NCI-H748 treated with DMSO at 0.1 percent for 48 hours (cell line): ENCODE measurements at places on chromosomes 1 and 21.

DNA sequence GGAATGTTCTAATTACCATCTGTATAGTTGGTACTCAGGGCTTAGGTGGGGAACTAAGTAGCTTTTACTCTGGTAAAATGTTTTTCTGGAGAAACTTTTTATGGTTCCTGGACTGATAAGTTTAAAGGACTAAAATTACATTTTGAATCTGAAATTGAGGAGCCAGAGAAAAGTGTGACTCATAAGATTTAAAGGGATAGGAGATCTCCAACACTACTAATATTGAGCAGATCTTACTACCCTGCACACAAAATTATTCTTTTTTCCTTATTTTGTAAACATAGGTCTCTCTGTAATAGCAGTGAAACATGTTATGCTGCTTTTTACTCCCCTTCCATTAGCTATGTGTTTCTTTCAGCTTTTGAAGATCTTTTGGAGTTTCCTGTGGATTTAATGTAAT, 32.5 kb downstream of the MTF2 start:
- DNase-seq = no peak

GRCh38 chr1:233019778-233020325, 69.4 kb downstream of the NTPCR start:
- no peak for DNase-seq

DNA sequence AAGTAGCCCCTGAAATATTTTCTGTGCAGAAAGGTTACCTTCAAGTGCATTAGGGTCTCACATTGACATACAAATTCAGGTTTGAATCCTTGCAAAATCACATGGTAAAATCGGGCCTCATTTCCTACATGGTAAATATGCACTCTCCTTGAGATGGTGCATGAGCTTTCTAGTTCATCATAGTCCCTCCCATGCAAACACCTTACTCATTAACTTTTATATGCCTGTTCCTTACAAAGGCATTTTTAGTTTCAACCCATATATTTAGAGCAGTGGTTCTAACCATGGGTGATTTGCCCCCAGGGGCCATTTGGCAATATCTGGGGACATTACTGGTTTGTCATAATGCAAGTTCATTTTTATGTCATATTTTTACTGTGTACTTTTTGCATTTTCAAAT, 37.2 kb downstream of the PBX1 start:
- DNase-seq = no peak

GRCh38 chr1:50103615-50104081, 5.1 kb upstream of the ELAVL4 start:
- DNase-seq = no peak

- DNase-seq = no peak
These were observed 155.1 kb downstream of the VPS13D start for GRCh38 chr1:12384836-12385456.

DNA sequence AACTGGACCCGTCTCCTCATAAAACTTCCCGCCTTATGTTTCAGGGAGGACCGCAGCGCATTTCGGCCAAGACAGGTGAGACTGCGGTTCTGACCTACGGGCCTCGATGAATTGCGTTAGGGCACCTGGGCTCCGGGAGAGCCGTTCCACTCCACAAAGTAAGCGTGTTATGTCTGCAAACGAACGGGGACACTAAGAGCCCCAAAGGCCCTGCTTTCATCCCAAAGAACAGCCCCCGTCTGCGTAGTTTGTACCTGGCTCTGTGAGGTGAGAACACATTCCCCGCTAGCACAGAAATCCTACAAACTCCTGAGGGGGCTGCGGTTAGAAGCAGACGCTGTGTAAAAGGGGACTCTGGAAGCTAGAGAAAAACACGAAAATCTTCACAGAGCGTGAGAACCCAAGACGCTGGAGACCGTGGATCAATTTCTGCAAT, 41.6 kb upstream of the PPIAL4F start:
- no peak for DNase-seq

GRCh38 chr1:47875831-47876586, 121.2 kb downstream of the TRABD2B start:
- DNase-seq = no peak

- no peak for DNase-seq
These were observed 17.0 kb upstream of the SLC2A1 start for GRCh38 chr1:42975561-42976225.

DNA sequence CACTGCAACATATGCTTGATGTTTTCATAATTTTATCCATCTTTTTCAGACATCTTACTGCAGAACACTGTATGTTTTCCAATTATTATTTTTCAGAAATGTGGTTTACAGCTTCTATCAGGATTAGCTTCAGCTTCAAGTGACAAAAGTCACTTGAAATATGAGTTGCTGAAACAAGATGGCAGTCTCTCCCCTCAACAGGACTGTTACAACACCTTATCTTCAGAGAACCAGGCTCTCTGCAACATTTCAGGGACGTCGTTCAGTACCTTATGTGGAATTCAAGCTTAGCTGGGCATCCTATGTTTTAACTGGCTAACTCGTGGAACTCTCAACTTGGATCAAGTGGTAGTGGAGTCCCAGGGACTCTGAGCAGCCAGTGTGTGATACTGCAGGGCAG, 2.0 kb upstream of the UBE2G2 start:
- no peak for DNase-seq

GRCh38 chr1:12565094-12565965, 52.7 kb downstream of the DHRS3 start:
- no peak for DNase-seq

DNA sequence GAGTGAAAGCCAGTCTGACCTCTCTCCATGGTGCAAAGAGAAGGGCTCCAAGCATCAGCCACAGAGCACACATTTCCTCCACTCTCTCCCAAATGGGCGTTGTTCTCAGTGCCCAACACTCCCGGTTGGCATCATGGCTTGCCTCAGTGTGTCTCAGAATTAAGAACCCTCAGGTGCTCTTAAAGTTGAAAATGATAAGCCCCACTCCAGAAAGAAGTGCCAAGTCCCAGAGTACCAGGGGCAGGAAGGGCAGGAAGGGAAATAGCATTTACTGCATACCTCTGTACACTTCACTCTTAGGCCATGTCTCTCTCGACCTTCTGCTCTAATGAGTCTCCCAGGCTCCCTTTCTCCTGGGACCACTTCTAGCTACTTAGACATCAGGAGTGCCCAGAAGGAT, 15.2 kb upstream of the ARHGEF2 start:
- no peak for DNase-seq

DNA sequence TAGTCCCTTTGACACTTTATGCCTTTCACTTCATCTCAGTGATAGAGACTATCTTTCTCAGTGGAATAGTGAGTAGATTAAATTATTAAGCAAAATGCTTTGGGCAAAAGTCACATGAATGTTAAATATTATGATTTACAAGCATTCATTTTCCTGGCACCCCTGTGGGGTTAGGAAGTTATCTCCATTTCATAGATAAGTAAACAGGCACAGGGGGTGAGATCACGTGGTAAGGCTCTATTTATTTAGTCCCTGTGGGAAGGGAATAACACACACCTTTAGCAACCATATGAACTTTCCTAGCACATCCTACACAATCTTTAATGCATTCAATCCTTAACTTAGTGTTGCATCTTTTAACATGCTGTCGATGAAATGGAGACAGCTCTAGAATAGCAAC, 12.3 kb downstream of the PSMB2 start:
- no peak for DNase-seq

DNA sequence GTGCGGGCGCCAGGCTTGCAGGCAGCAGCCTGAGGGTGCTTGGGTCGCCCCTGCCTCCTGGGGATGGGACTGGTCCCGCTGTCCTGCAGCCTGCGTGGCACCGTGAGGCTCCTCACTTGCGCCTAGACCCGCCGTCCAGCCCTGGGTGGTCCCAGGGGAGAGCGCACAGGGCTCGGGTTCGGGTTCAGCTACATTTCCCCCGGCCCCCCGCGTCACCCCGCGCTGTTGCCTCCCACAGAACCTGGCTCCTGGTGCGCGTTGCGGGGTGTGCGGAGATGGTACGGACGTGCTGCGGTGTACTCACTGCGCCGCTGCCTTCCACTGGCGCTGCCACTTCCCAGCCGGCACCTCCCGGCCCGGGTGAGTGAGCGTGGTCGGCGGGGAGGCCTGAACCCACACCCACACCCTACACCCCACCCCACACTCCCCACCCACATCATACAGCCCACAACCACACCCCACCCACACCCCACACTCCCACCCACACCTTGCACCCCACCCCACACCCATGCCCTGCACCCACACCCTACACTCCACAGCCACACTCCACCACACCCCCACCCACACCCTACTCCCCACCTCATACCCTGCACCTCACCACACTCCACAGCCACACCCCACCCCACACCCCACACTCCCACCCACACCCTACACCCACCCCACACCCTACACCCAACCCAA, 6.2 kb upstream of the PFKL start:
- DNase-seq = no peak

DNA sequence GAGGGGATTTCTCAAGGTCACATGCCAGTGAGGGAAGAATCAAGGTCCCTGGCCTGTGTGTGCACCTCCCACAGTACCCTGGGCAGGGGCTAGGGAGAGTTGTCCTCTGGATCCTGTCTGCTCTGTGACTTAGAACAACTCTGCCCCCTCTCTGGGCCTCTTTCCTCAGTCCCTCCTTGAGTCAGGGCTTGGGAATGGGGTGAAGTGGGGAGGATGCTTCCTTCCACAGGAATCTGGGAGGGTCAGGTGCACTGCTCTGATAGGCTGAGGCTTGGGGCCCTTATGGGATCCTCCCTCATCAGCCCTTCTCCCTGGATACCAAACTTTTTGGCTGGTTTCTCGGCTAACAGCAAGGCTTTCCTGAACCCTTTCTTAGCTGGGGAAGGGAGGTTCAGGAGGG, 2.5 kb downstream of the TRNP1 start:
- DNase-seq = no peak

- DNase-seq = no peak
These were observed 42.5 kb upstream of the GPR52 start for GRCh38 chr1:174405219-174405618.
